ENCODE measurements at places on chromosomes 13 and 19. TPM values are rescaled to one million over a fixed set of nuclear protein-coding genes. Genes with fewer than 3 reads are reported as not detected.

DNA sequence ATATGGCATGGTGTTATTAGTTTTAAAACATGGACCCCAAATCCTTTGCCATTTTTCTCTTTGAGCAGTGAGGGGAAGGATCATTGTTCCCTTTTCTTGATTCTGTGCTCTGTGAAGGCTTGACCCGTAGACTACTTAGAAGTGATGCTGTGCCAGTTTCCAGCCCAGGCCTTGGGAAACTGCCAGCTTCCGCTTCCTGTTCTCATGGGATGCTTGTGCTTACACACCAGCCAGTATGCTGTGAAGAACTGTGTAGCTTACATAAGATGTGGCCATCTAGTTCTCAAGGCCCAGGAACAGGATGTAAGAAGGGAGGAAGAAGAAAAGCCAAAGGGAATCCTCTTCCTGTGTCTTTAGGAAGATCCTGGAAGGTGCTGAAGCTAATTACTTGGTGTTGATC, 180.9 kb downstream of the PCCA start:
- DNase-seq: no peak

DNA sequence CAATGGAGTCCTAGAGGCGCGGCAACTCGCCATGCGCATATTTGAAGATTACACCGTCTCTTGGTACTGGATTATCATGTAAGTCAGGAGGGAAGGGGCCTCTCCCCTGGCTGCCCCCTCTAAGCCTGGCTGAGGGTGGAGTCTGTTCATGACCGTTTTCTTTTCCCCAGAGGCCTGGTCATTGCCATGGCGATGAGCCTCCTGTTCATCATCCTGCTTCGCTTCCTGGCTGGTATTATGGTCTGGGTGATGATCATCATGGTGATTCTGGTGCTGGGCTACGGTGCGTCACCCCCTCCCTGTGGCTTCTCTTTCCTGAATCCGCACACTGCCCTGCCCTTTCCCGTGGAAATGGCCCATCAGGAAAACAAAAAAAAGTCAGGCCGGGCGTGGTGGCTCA, 6.5 kb downstream of the SLC44A2 start:
- DNase-seq: no peak

DNA sequence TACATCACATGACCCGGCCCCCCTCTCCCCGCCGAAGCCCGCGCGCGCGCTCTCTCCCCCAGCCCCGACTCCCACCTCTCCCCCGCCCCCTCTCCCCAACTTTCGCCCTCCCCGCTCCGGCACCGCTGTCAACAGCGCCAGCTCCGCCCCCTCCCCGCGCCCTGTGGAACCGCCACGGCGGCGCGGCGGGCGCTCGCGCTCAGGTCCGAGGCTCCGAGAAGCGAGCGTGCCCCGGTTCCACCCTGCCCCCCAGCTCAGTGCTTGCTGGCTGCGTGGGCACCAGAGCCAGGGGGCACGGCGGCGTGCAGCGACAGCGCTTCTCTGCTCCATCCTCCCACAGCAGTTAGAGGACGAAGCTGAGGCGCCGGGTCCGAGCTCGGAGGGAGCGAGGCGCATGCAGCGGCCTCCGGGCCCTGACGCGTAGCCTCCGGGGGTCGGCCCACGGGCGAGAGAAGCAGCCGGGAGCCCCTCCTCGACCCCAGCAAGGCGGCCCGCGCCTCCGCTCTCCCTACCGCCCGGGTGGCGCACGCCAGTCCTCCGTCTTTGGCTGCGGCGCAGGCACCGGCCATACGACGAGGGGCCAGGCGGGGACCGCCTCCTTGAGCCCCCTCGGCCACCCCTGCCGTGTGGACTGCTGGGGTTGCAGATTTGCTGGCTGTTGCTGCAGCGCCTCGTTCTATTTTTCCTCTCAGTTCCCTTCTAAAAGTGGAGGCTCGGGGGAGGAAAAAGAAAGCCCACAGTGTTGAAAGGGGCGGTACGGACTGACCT, 109.5 kb downstream of the KCNRG start:
- no peak for DNase-seq

DNA sequence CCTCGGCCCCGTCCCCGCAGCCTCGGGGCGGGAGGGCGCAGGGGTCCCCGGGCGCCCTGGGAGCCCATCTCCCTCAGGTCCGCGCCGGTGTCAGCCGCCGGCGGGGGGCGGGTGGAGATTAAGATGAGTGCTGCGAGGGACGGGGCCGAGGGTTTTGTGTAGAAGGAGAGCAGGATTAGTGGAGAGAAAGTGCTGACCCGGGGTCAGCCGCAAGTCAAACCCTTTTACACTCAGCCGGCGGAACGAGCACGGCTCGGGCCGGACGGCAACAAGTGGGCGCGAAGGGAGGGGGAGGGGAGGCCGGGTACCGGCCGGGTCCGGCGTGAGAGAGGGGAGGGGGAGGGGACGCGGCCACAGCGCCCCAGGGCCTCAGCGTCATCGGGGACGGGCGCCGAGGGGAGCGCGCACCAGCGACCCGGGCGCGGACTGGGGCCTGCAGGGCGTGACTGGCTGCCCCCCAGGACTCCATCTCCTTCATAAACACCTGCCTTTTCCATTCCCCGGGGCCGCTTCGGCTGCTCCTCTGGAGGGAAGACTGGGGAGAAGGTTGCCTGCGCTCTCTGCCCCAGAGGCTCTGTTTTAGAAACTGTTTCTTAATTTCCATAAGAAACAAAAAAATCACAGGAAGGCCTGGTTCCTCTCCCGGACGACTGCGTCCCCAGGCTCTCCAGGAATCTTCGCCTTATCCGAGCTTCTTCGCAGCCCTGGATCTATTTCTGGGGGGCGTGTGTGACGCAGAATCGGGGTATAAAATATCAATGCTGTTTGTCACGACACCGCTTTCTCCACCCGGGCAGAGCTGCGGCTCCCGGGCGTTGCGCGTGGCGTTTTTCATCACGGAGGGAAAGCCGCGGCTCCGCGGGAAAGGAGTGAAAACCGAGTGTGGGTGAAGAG, 6.5 kb downstream of the SOX1 start:
- DNase-seq: no peak

DNA sequence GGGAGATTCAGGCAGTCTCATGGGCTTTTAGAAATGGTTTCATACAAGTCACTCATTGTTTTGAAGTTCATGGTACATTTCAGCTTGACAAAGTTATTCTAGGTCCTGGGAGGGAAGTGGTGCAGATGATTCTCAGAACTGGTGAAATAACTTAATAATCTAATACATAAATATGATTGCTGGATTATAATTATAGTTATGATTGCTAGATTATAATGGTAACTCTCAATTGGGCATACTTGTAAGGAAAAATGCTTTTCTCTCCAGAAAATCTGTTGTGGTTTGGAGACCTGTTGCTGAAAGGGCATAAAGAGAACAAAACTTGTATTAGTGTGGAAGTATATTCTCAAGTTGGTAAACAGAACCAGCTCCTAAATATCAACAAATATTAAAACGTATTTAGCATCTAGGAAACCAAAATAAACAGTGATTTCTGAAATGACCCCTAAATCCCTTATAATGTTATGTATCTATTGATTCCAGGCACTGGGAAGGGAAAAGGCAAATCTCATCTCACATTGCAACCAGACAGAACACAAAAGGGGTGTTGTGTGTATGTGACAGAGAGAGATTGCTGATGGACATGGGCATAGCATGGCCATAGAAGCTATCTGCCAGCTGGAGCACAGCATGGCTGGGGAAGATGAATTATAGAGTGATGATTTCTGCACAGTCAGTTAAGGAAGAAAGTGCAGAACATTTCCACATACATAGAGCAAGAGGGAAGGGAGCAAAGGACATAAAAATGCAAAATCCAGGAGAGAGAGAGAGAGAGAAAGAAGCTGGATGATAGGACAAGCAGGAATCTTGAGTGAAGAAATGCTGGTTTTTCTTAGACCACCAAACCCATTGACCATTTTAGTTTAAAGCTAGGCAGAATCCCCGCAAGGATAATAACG, 87.1 kb upstream of the FRY start:
- no peak for DNase-seq

- no peak for DNase-seq
These were observed 60.7 kb downstream of the ATP11A start for GRCh38 chr13:112750570-112750969.

- DNase-seq: no peak
These were observed 6.6 kb upstream of the FLT1 start for GRCh38 chr13:28501547-28501946.

DNA sequence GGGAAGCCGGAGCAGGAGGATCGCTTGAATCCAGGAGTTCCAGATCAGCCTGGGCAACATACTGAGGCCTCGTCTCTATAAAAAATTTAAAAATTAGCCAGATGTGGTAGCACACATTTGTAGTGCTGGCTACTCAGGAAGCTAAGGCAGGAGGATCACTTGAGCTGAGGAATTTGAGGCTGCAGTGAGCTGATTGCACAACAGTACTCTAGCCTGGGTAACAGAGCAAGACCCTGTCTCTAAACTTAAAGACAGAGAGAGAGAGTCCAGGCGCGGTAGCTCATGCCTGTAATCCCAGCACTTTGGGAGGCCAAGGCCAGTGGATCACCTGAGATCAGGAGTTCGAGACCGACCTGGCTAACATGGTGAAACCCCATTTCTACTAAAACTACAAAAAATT, 4.4 kb downstream of the IFNL3 start:
- DNase-seq: no peak

DNA sequence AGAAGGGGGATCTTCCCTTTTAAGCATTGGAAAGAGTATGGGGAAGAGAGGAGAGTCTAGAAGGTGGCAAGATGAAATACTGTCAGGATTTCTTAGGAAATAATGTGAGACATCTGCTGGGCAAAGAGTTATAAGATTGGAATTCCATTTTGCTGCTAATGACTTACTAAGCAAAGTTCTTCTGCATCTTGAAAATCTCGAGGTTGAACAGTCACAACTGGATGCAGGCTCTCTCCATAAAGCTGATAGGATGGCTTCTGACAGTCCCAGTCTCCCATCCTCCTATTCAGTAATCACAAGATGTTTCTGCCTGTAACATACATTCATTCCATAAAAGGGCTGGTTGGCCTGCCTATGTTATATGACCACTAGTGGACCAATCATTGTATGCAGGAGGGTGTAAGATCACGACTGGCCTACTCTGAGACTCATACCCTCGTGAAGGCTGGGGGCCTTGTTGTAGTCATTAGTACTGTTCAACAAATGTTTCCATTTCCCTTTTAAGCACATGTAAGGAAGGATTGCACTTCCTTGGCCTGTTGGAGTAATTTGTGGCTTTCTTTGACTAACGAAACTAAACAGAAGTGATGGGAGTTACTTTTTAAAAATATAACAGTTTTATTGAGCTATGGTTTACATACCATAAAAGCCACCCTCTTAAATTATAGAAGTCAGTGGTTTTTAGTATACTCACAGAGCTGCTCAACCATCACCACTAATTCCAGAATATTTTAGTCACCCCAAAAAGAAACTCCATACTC, 45.0 kb upstream of the TDRD3 start:
- no peak for DNase-seq

- peak; percentile 34 for DNase-seq
These were observed 14.4 kb upstream of the TPM4 start for GRCh38 chr19:16061943-16062342.

GRCh38 chr13:88022431-88023208, 351.4 kb downstream of the SLITRK5 start:
- no peak for DNase-seq

DNA sequence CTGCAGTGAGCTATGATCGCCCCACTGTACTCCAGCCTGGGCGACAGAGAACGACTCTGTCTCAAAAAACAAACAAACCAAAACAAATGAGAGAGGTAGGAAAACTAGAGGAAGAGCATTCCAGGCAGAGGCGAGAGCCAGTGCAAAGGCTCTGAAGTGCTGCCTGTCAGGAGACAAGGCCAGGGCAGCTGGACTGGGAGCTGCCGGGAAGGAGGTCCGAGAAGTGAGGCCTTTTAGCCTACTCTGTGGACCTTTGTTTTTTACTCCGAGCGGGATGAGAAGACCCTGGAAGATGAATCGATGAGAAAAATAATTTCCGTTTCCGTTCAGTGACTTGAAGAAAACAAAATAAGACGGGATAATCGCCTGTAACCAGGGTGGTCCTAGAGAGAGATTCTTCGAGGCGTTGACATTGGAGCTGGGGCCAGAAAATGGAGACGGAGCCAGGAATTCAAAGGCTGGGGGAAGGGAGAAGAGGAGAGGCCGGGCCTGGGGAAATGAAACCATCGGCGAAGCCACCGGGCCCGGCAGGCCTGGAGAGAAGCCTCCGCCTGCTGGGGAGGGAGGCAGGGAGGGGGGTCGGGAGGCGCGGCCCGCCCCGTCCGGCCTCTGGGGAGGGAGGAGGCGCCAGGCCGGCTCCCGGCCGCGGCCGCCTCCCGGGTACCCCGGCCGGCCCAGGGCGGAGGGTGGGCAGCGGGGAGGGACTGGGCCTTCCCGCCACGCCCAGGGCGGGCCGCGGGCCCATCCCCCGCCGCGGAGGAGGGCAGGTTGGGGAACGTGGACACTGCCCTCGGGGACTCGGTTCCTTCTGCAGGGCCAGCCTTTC, 7.8 kb upstream of the SERTAD1 start:
- DNase-seq: peak; percentile 80

DNA sequence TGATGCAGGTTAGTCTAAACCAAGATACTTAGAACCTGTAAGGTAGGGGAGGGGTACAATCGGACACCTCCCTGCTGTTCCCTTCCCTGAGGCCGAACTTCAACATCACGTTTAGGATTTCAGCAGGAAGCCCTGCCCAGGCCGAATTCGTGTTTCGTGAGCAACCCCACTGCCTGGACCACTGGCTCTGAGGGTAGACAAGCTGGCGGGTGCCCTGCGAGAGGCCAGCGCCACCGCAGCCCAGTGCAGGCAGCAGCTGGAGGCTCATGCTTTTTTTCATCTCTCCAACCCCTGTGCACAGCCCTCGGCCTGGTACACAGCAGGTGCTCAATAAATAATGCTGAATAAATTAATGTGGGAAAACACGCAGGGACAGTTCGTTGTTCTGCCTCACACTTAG, 7.7 kb downstream of the HOMER3 start:
- DNase-seq: no peak

DNA sequence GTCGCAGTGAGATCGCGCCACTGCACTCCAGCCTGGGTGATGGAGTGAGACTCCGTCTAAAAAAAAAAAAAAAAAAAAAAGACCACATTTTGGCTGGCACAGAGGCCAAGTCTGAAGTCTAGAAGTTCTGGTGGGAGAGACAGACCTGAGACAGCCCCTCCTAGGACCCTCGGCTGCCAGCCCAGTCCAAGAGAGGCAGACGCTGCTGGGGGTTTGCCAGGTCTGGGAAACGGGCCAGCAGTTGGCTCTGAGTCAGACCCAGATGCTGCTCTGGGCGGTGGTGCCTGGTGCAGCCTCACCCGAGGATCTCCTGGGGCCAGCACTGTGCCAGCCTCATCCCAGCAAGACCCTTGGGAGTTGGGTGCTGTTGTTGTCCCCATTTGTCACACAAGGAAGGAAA, 5.8 kb downstream of the FCHO1 start:
- DNase-seq: no peak

- no peak for DNase-seq
These were observed 4.0 kb downstream of the PTBP1 start for GRCh38 chr19:801030-801860.

GPC6 gene
- total RNA-seq: not detected

ZNF548 gene
- total RNA-seq: 22.0 TPM

ATP1A3 gene
- total RNA-seq: 2.0 TPM

NLRP9 gene
- not detected for total RNA-seq

ITM2B gene
- total RNA-seq: 166 TPM

GNG7 gene
- total RNA-seq: 0.26 TPM

ZNF83 gene
- 25.8 TPM for total RNA-seq

KLC3 gene
- not detected for total RNA-seq

Measured in natural killer cell treated with Interleukin-12 subunit alpha and Interleukin-12 subunit beta and Interleukin-15 and Interleukin-18, amount 100 ng/mL, for 72 hours (primary cell).